GM13977 (cell line): ENCODE measurements at places on chromosomes 3 and 15.

- no peak for DNase-seq
These were observed 16.7 kb upstream of the ZMAT3 start for GRCh38 chr3:179088306-179088705.

DNA sequence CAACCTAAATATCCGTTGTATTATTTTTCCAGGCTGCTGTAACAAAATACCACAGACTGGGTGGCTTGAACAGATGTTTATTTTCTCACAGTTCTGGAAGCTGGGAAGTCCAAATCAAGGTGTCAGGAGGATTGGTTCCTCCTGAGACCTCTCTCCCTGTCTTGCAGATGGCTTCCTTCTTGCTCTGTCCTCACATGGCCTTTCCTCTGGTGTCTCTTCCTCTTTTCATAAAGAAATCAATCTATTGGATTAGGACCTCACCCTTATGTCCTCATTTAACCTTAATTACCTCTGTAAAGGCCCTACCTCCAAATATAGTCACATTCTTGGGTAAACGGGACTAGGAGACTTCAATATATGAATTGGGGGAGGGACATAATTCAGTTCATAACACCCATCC lies 89.2 kb upstream of the PLCL2 start:
- no peak for DNase-seq

DNA sequence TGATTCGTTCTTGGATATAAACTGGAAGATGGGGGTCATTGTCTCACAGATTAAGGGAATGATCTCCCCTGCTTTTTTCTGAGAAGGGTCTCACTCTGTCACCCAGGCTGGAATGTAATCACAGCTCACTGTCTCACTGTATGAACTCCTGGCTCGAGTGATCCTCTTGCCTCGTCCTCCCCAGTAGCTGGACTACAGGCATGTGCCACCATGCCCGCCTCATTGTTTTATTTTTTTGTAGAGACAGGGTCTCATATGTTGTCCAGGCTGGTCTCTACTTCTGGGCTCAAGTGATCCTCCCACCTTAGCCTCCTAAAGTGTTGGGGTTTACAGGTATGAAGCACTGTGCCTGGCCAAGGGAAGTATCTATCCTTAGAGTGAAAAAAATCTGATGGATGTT lies 5.4 kb downstream of the OXSR1 start:
- no peak for DNase-seq

DNA sequence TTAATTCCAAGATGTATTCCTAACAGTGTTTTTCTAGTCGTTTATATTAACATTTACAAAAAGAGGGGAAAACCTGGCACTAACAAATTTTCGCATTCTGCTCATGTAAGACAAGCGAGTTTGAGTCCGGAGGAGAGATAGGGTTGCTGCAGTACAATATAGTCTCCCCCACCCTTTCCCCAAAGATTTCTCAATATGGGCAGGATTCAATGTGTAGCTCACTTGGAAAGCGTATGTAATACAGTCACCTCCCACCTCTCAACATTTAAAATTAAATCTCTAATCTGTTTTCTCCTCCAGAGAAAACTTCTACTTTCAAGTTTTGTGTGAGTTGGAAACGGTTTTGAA lies 57.9 kb downstream of the CMSS1 start:
- no peak for DNase-seq

DNA sequence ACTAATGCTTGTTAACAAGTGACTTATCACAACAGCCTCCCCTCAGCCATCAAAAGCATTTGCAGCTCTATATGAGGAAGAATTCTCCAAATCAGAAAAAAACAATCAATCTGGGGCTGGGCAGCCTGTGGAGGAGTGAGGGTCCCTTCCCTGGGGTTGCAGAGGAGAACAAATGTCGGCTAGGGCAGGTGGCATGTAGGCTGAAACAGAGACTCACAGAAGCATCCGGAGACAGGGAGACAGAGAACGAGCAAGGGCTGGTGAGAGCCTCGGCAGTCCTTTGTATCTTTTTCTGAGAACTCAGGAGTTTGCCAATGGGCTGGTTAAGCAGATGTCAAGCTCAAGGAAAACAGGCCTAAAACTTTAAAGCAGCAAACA lies 15.8 kb downstream of the ITGA11 start:
- DNase-seq, result no peak

GRCh38 chr15:92392462-92392861 lies 1.2 kb upstream of the ST8SIA2 start:
- DNase-seq, result no peak

DNA sequence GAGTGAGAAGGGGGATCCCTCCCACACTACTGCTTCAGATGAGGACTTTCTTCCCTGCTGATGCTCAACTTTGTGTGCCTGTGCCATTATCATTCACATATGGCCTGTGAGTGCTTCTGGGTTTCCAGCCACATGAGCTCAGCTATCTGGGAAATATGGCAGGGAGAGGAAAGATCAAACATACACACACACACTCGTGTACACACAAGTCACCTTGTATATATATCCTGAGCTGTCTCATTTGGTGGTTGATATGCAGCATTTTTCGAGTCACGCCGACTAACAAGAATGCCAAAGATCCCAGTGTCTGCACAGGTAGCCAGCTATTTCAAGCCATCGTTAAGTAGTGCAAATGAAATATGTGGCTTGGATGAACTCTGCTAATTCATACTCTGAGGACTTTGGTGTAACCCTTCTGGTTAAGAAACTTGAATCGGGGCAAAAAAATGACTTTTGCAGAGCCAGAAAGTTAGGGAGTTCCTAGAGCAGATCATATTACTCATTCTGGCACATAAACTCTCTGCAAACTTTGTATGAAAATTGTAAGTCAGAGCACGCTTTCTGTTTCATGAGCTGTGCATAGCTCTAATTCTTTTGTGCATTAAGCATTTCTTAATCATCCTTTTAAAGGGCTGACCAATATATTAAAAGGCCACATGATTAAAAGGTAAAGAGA lies 24.9 kb upstream of the WNT5A start:
- no peak for DNase-seq

DNA sequence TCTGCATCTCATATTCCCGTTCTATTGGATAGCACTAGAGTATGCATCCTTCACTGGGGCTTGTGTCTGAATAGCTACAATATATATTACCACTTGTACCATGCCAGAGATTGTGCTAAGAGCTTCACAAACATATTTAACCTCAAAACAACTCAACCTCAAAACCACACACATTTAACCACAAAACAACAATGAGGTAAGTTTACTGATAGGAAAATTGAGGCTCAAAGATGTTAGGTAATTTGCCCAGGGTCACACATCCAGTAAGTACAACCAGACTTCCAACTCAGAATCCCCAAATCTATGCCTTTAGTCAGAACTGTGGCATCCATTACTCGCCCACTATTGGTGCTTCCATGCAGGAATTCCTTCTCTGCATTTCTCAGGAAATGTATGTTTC lies 220.0 kb downstream of the FAM43A start:
- no peak for DNase-seq

DNA sequence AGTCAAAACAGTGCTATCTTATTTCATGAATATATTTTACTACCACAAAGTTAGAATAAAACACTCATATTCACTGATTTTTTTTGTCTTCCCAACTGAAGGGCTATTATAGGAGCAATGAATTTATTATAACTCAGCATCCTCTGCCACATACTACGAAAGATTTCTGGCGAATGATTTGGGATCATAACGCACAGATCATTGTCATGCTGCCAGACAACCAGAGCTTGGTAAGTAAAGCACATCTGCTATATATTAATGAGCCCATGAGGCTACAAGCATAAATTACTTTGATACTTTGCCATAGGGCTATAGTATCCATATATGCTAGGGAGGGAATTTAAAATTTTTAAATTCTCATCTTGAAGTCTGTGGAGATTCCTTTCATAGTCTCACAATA lies 95.9 kb downstream of the FEZF2 start:
- no peak for DNase-seq

GRCh38 chr15:83113881-83114674 lies 6.6 kb downstream of the TM6SF1 start:
- no peak for DNase-seq

DNA sequence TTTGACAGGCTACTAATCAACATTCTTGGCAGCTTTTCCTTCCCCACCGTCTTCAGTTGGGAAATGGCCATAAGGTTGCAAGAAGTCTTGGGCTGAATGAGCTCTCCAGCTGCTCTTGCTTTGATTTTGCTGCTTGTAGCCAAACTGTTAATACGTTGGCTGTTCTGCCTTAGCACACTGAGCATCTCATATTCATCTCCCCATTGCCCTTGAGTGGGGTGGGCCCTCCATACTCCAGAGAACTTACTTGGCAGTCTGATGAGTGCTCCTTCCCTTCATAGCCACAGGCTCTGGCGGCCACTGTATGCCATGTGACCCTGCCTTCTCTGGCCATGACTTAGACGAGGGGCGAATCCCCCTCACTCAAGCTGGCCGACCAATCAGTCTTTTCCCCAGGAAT lies 25.8 kb upstream of the PAQR5 start:
- DNase-seq, result no peak
